ENCODE measurements at places on chromosomes 7 and 10.

DNA sequence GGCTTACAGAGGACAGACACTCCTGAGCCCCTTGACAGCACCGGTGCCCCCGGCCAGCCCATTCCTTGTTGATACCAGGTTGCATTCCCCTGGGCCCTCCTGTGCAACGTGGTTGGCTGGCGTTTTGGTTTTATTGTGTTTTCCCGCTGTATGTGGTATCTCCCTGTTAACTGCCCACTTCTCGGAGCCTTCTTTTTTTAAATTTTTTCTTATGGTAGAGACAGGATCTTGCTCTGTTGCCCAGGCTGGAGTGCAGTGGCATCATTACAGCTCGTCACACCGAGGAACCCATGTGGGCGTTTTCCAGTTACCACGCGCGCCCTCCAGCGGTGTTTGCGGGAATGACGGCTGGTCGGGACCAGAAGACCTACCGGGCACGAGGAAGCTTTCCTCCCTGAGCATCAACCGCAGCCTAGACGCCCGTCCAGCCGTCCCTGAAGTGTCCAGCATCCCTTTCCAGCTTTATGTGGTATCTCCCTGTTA is 16.9 kb upstream of the ZFAND2A start:
- DNase-seq: peak; percentile 83

- peak; percentile 96 for DNase-seq
These were observed 165.3 kb downstream of the WNT2 start for GRCh38 chr7:117157241-117158209.

DNA sequence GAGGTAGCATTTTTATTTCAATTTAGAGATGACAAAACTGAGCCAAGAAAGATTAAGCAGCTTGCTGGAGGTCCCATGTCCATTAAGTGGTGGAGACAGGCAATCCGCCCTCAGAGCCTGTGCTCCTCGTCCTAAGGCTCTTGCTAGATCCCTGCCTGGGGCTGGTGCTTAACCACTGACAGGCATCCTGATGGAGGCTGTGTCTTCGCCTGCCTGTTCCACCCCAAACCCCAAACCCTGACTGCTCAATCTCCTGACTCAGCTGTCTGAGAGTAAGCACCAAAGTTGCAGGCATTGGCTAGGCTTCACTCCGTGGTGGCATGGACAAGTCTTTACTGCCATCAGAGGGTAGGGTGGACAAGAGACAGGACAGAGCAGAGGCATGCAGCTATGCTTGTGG is 209.4 kb downstream of the POU6F2 start:
- DNase-seq: no peak

- DNase-seq: peak; percentile 83
These were observed 7.0 kb downstream of the NAT16 start for GRCh38 chr7:101172854-101173751.

GRCh38 chr7:98133621-98134303 is 27.1 kb downstream of the LMTK2 start:
- peak; percentile 9 for DNase-seq

GRCh38 chr10:88848499-88848898 is 3.1 kb downstream of the ANKRD22 start:
- DNase-seq: no peak

DNA sequence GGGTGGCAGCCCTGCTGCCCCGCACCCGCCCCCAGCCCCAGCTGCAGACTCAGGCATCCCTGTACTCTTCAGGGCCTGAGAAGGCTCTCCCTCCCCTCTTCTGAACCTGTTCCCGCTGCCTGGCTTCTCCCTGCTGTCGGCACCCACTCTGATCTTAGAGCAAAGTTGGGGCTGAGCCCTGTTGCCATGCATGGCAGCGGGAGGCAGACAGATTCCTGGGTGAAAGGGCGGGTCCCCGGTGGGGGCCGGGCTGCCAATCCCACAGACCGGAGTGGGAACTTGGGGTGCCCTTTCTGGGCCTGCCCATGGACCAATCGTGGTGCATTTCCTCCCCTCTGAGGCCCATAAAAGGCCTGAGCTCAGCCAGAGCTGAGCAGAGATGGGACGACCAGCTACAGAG is 80.7 kb downstream of the SPDYE5 start:
- no peak for DNase-seq

DNA sequence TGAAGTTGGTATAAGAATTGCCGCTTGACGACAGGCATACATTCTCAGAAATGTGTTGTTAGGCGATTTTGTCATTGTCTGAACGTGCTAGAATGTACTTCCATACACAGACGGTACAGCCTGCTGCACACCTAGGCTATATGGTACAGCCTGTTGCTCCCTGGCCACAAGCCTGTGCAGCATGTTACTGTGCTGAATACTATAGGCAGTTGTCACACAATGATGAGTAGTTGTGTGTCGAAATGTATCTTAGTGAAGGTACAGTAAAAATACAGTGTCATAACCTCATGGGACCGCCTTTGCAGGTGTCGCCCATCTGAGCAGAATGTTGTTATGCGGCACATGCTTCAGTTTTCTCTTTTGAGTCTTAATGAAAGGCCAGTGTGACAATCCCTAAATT is 66.5 kb downstream of the SHH start:
- no peak for DNase-seq

DNA sequence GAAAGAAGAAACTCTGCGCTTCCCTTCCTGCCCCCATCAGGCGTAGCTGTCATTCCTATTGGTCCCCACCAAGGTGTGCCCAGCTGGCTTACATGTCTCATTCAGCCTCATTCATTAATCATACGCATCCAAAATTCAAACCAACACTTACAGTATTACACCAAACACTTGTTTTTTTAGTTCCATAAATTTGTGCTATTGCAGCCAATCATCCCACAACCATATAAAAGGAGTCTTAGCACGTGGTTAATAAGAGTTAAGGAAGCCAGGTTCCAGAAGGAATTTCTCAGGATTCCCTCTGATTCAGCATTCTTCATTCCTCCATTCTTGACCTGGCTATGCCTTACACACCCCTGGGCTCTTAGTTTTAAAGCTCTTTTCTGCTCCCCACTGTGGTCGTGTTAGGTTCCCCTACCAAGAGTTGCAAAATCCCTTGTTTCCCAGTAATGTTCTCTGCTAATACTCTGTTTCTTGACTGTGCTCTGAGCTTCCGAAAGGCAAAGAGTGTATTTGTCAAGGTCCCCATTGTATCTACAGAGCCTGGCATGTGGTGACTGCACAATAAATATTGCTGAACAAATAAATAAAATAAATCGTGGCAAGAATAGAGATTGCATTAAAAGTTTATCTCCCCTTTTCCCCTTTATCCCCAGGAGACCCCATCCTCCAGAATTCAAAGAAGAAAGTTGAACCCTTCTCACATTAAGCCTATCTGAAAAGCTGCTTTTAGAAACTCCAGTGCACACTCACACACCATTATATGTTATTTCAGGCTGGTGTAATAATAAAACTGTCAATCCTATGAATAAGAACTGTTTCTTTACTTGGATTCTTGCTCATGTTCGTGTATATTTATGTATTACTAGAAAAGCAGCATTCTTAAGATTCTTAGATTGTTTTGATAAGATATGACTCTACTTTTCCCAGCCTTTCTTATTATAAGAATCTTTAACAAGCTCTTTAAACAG is 514.4 kb downstream of the INHBA start:
- no peak for DNase-seq

Measured in hematopoietic multipotent progenitor cell treated with erythropoietin and hydrocortisone succinate and interleukin-3 and kit ligand, for 4 days (in vitro differentiated cells).